Ascending aorta (tissue), 2 donors: ENCODE measurements at places on chromosomes 7 and 10. TPM values are rescaled to one million over a fixed set of nuclear protein-coding genes. Genes with fewer than 3 reads are reported as not detected.

ETV1 gene
- total RNA-seq, result 5.3 TPM

DNA sequence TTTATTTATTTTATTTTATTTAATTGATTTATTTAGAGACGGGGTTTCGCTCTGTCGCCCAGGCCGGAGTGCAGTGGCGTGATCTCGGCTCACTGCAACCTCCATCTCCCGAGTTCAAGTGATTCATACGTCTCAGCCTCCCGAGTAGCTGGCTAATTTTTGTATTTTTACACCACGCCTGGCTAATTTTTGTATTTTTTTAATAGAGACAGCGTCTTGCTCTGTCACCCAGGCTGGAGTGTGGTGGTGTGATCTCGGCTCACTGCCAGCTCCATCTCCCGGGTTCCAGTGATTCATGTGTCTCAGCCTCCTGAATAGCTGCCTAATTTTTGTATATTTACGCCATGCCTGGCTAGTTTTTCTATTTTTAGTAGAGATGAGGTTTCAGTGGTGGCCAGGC is 34.2 kb downstream of the AP5Z1 start:
- no peak for DNase-seq

GRCh38 chr7:3950249-3950648 is 649.2 kb downstream of the SDK1 start:
- DNase-seq, result no peak

- no peak for DNase-seq
Observed at GRCh38 chr10:131650771-131651673, 249.8 kb upstream of the PPP2R2D start.

GRCh38 chr7:126001349-126001748 is 1071.7 kb upstream of the POT1 start:
- no peak for DNase-seq

DNA sequence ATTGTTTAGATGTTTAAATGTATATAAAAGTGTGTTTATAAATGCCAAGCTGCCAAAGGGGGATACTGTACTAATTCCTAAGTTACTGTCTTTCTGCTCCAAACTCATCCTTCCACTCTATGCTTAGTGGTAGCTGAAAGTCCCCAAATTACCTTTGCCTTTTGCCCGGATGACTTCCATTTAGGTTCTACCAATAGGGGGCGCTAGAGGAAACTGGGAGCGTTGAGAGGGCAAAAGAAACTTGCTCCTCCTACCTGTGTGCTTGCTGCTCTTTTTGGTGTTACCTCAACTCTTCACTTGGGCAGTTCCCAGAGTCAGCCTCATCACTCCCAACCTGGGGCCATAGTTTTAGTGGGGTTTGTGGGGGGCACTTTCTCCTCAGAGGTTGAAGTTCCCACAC is 5.9 kb upstream of the OR2A25 start:
- DNase-seq, result no peak

DNA sequence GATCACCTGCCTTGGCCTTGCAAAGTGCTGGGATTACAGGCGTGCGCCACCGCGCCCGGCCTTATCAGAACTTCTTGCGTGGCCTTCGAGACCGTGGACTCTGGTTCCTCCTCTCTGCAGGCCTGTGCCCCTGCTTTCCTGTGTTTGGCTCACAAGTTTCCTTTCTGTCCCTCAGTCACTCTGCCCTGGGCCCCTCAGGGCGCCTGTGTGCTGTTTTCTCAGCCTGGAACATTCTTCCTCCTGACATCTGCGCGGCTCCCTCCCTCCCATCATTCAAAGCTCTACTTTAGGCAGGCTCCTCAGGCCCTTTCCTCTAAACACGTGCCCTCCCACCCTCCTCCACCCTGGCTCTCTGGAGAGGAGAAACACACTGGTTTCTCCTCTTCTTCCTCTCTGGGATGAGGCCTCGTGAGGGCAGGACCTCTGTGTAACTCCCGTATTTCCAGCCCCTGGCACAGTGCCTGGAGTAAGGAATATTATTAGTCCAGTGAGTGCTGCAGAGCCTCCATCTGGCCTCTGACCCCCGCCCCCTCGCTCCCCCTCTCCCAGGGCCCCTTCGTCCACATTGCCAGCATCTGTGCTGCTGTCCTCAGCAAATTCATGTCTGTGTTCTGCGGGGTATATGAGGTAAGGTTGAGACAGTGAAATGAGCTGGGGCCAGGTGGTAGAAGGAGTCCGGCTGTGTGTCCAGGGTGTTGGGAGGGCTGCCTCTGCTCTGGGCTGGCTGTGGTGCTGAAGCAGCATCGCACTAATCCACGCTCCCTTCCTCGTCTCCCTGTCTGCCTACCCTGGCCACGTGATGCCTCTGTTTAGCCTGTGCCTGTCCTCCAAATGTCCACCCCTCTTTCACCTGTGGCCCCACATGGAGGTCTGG is 7.1 kb downstream of the CLCN1 start:
- no peak for DNase-seq
